GDM1 (cell line): ENCODE measurements at places on chromosomes 11 and 22.

- no peak for DNase-seq
These were observed 5.7 kb downstream of the DNAL4 start for GRCh38 chr22:38788021-38788816.

DNA sequence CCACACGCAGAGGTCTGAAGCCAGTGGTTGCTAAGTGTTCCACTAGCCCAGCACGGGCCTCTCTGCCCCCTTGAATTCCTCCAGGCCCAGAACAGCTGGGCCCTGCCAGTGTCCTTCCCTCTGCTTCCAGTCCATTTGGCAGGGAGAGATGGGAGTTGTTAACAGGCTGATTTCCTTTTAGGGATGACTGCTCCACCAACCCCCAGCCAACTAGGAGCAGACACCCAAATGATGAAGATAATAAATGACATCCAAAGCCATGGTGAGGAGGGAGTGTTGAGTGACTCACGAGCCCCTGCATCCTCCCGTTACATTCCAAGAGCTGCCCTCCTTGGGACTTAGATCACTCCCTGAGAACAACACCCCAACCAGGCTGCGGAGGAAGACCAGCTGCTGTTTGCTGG, 20.6 kb downstream of the PARVA start:
- no peak for DNase-seq

- DNase-seq: no peak
These were observed 101.8 kb downstream of the BCR start for GRCh38 chr22:23282089-23282501.

- DNase-seq: no peak
These were observed 17.2 kb upstream of the THRSP start for GRCh38 chr11:78046486-78046854.
